ENCODE measurements at places on chromosomes 5 and 9. TPM values are rescaled to one million over a fixed set of nuclear protein-coding genes. Genes with fewer than 3 reads are reported as not detected.

DNA sequence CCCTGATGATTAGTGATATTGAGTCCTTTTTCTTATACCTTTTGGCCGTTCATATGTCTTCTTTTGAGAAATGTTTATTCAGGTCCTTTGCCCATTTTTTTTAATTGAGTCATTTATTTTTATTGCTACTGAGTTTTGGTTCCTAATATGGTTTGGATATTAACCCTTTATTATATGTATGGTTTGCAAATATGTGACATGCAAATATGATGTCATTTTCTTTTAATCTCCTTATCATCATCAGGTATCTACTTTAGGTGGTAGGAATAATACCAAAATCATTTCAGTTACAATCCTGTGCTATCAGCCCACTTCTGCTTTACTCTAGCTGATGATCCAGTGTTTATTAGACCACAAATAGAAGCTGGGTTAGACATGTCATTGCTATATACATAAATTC is 102.3 kb upstream of the TRPC7 start:
- no peak for DNase-seq

SPRY4 gene
- 7.2 TPM for total RNA-seq

ZDHHC11 gene
- total RNA-seq = 39.7 TPM

PDE8B gene
- 2.0 TPM for total RNA-seq
